ENCODE measurements at places on chromosomes 13 and 19.

- DNase-seq = no peak
Observed at GRCh38 chr13:113158946-113159345, 498 bp downstream of the PROZ start.

GRCh38 chr19:55212447-55212846 lies 3.1 kb upstream of the PTPRH start:
- no peak for DNase-seq

GRCh38 chr13:64471916-64472315 lies 2758.2 kb downstream of the PCDH9 start:
- no peak for DNase-seq

- no peak for DNase-seq
Observed at GRCh38 chr13:97076898-97077297, 82.6 kb upstream of the OXGR1 start.

- DNase-seq = no peak
Observed at GRCh38 chr19:9917321-9917720, 19.0 kb downstream of the OLFM2 start.

DNA sequence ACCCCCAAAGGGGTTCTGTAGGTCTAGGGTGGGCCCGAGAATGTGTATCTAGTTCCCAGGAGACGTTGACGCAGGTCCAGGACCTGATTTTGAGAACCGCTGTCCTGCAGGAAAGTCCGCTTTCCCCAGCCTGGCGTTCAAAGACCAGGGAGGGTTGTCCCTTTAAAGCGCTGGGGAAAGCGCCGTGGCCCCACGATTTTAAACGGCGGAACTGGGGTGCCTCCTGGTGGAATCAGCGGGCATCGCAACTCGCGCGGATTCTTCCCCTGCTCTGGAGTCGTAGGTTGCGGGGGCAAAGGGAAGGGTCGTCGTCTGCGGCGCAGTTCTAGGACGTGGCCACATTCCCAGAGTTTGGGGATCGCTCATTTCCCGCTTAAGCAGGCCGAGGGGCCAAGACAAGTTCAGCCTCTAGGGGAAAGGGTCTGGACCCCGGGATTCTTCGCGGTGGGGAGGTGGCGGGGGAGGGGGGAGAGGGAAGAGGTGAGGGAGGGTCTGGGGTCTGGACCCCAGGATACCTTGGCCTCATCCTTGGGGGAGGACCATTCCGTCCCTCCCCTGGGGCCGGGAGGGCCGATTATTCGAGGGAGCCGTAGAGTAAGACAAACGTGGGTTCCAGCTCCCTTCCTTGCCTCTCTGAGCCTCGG lies 7.7 kb downstream of the PNMA8B start:
- DNase-seq = peak; percentile 56

DNA sequence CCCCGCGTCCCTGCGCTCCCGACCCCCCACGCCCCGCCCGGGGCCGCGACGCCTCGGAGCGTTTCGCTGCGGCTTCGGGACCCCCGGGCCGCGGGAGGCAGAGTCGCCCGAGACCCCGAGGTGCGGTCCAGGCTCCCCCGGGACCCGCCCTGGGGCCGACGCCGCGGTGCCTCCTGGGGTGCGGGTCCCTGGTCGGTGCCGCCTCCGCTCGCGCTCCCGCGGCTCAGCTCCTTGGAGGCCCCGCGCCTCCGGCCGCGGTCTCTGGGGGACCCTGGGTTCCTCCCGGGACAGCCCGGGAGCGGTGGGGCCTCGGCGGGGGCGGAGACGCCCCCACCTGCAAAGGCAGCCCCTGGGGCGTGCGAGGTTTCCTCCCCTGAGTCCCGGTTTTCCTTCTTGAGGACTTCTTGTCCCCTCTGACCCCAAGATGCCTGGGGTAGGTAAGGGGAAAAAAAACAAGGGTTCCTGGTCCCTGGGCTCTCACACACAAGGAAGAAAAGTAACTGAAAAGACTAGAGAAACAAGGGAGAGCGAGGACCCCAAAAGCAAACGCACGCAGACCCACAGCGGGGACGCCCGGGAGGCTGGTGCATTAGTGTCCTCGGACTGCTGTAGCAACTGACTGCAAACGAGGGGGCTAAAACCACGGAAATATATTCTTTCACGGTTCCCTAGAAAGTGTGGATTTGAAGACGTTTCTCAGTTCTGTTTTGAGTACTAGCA lies 740 bp downstream of the ZNF555 start:
- DNase-seq = no peak

GRCh38 chr13:59946944-59947343 lies 216.8 kb downstream of the DIAPH3 start:
- no peak for DNase-seq

GRCh38 chr13:92547266-92547665 lies 679.3 kb upstream of the GPC6 start:
- no peak for DNase-seq

DNA sequence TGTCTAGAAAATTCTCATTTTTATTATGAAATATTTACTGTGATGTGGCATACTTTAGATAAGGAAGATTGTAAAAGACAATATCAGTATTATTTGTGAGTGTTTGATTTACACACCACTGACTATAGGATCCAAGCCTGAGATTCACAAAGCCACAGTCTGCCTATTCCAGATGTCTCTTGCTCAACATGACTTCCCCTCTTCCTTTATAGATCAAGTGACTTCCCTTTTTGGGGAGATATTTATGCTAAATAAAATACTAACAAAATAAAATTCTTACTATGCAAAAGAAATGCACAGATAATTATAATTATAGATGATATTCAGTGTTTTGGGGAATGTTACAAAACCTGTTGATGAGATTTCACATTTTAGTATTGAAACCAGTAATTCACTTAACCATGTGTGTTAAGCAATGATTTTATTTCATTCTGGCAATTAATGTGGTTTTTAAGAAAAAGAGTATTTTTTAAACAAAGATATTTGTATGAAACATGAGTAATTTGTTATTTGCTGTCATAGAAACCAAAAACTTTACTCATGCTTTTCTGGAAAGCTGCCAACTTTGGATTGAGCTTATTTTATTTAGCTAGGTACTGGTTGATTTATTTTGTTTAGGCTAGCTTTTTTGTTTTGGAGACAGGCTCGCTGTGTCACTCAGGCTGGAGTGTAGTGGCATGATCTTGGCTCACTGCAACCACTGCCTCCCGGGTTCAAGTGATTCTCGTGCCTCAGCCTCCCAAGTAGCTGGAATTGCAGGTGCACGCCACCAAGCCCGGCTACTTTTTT lies 13.7 kb upstream of the GPR183 start:
- no peak for DNase-seq

DNA sequence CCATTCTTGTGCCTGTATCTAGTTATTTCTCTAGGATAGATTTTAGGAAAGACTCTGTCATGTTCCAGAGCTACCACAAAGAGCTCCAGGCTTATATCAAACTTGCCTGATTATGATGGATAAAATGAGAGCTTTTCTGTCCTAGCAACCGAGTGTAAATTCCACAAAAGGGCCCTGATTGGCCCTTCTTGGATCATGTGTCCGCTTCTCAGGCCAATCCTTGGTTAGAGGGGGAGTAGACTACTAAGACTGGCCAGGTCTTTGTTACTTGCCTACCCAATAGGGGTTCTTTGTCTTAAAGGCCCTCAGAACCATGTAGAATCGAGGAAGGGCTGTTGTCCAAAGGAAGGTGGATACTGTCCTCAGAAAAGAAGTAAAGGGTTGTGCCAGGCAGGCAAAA lies 2.4 kb downstream of the DHX34 start:
- DNase-seq = no peak

DNA sequence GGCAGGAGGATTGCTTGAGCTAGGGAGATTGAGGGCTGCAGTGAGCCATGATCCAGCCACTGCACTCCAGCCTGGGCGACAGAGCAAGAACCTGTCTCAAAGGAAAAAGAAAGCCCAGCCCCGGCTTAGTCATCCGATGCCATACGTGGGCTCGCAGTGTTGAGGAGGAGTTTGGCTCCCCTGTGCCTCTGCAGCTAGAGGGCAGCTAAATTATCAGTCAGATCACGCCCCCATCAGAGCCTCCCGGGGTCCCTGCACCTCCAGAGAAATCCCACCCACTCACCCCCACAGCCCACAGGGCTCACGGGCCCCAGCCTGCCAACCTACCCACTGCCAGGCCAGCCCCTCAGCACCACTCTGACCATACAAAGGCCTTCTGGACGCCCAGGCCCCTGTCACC lies 27.6 kb downstream of the MAU2 start:
- DNase-seq = no peak

DNA sequence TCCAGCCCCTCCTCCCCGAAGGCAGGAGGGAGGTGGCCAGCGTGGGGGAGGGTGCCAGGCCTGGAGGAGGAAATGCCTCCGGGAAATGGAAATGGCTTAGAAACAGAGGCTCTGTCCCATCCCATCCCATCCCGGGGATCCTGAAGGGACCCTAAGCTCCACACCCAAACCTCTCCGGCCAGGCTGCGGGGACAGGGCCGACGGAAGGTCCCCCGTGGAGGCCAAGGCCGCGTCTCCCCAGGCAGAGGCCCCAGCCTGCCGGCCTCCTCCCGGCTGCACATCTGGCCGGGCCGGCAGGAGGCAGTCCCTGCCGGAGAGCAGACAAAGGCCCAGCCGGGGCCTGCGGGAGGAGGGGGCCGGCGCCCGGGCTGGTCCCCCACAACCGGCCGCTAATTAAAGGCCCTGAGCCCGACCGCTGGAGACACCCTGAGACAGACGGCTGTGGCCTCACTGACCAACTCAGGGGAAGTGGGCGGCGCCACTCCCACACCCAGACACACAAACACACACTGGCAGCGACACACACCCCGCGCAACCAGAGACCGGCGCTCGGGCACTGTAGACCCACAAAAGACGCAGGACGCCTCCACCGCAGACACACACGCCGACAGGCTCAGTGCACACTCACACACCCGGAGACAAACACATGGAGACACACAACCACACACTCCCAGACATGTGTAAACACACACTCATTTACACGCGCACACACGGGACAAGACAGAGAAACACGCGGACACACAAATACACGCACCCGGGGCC lies 1.1 kb downstream of the ADAMTS10 start:
- no peak for DNase-seq

DNA sequence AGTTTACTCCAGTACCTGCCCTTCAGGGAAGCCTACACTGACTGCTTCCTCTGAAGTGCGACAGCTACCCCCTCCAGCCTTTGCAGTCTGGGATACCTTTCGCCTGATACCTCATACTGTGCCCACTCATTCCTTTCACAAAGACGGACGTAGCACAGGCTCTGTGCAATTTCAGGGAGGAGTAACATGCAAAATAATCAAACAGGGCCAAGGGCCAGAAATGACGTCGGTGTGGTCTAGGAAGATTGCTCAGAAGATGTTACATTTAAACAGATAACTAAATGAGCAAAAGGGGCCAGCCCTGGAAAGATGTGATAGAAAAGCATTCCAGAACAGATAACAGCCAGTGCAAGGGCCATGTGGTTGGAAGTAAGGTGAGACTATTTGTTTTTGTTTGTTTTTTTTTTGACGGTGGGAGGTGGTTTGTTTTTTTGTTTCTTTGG lies 6.6 kb upstream of the DDX39A start:
- no peak for DNase-seq

DNA sequence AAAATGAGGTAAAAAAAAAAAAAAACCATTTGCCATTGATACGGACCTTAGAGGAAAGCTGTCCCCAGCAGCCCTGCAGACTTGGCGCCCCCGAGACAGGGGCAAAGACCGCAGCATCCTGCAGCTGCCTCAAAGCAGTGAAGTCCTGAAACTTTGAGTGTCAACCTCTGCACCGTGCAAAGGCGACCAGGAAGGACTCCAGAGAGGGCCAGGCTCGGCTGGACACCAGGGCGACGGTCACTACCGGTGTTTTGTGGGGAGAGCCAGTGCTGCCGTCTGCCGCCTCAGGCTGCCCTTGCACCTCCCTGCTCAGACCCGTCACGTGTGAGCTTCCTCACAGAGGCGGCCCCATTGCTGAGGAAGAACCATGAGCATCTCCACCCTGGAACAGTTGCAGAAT lies 146.7 kb upstream of the SPACA7 start:
- no peak for DNase-seq

GRCh38 chr19:47754206-47755064 lies 9.1 kb downstream of the NOP53 start:
- no peak for DNase-seq
